ENCODE measurements at places on chromosomes 3 and 15.

GRCh38 chr3:126259411-126260391, 79.3 kb upstream of the ALDH1L1 start:
- DNase-seq: peak; percentile 63

- DNase-seq: no peak
Observed at GRCh38 chr15:100537331-100537730, 8.6 kb upstream of the CERS3 start.

GRCh38 chr3:176789281-176789705, 408.0 kb downstream of the TBL1XR1 start:
- DNase-seq: no peak

GRCh38 chr3:62605413-62606068, 232.2 kb upstream of the FEZF2 start:
- no peak for DNase-seq

DNA sequence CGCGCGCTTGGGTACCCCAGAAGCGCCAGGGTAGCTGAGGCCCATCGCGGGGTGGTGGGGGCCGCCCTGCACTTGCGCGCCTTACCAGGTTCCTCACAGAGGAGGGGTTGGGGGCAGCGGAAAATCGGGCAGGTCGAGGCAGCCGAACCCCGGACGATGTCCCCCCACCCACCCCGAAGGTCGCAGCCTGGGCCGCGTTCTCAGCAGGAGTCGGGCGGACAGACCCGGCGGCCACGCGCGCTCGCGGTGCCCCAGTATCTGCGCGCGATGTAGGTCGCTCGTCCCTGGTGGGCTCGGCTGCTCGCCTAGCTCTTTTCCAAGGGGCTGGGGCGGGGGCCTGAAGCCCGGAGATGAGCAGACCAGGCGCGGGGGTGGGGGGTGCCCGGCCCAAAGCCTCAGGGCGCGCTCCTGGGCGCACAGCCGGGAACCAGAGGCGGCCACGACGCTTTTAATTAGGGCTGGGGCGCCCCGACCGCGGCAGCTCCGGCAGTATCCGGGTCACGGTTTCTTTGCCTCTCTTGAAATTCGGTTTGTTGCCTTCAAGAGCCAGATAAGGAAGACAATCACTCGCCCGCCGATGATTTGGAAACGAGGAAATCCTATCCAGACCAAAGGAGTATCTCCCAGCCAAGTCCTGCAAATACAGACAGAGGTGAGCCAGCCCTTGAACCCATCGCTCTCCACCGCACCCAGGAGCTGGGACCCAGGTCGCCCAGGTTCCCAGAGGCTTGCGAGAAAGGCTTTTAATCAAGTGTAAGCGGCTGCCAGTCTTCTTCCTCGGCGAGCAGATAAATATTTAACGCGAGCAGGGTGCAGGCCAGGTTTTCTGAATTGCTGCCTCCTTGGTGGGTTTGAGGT, 4.6 kb downstream of the SKOR1 start:
- DNase-seq: no peak

GRCh38 chr3:46477145-46477544, 12.4 kb upstream of the LTF start:
- peak; percentile 13 for DNase-seq

DNA sequence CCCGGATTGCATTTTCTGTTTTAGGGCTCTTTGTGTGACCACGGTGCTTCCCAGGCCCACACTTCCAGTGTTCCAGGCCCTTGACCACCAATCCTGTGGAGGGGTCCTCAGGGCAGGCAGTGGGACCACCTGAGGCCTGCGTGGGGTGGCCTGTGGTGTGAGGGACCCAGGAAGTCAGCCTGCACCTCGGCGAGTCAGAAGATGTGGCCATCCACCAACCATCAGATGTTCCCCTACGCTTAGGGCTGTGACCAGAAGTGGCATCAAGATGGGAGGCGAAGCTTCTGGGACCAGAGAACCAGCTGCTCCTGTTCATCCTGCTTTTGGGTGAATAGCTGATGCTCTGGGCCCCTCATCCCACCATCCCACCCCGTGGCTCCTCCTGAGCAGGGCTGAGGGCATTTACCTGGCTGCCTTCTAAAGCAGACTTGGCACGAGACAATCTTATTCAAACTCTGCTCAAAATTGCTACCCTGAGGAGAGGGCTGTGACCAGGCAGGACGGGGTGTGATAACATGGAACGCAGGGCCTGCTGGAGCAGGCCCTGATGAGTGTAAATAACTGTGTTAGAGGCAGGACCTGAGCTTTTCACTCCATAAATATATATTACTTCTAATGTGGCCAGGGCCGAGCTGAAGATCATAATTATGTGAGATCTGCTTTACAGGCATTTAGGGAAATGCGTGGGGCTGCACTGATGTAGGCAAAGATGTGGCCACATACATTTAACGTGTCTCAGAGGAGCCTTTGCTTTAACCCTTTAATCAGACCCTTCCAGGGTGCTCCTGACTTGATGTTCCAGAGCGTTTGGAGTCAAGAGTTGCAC, 28.8 kb downstream of the SMAD3 start:
- DNase-seq: no peak

GRCh38 chr3:66618066-66618465, 117.2 kb upstream of the LRIG1 start:
- no peak for DNase-seq

- no peak for DNase-seq
Observed at GRCh38 chr3:139460076-139460475, 16.2 kb downstream of the RBP2 start.

GRCh38 chr3:178054471-178054870, 481.8 kb upstream of the KCNMB2 start:
- no peak for DNase-seq

GRCh38 chr3:86774082-86774691, 216.8 kb downstream of the VGLL3 start:
- DNase-seq: no peak

GRCh38 chr3:115325539-115325938, 178.5 kb upstream of the ZBTB20 start:
- DNase-seq: no peak

GRCh38 chr3:14630404-14631100, 21.0 kb upstream of the CCDC174 start:
- peak; percentile 30 for DNase-seq

GRCh38 chr3:183264268-183264667, 11.2 kb downstream of the B3GNT5 start:
- DNase-seq: no peak

DNA sequence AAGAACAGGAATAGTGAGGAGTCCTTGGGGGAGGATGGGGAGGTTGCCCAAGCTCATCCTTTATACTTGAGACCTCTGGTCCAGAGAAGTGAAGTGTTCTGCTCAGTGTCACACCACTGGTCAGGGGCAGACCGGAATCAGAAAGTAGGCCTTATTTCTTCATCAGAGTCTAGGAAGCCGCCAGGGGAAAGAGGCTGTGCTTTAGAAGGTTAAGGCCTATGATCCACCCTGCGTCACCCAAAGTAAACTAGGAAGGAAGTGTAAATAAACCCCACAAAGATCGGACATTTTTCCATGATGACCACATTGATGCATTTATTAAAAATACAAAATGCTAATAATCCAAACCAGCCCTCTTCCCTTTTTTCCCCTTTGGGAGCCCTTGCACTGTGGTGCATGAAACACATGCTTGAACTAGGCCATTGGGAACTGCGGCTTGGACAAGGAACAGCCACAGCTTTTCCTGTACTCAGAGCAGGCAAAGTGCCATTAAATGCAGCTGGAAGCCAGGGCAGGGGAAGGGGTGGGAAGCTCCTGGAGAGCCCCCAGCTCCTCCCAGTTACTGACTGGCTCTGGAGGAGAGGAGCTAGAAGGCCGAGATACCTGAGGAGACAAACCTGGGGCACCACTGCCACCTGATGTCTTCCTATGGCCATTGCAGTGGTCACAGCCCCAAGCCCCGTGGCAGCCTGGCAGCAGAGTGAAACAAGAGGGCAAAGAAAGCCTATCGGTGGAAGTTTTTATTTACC, 37.0 kb downstream of the CDC25A start:
- peak; percentile 79 for DNase-seq

- DNase-seq: no peak
Observed at GRCh38 chr3:150897592-150897991, 7.6 kb downstream of the MINDY4B start.

DNA sequence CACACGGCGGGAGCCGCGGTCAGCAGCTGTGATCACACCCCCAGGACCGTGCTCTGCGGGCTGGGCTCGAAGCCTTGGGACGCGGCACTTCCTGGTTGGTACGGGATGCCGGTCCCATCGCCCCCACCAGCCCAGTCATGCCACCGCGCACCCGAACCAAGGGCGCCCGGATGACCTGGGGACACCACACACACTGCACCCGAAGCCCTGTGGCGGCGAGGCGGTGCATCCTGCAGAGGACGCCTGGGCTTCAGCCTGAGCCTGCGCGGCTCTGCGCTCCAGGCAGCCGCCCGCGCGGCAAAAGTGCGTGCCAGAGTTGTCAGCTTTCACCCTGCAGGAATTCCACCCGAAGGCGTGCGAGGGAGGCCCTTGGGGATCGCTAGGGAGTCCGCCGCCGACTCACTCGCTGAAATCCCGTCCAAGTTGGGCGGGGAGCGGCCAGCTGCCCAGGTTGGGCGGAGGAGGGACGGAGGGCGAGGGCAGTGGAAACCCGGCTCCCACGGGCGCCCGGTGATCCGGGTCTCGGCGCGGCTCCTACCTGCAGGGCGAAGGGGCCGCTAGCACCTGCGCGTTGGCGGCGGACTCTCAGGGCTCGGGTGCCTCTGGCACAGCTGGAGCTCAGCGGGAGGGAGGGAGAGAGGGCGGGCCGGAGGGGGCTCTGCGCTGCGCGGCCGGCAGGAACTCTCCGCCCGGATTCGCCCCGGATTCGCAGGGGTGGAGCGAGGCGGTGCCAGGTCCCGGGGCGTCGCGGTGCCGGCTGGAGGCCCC, at the start of gene PLD1:
Gene PLD1, minus strand, starts transcription at position 623 of the 768 bp plus-strand sequence. CDS start 72,432 bp downstream, outside the sequence.
- DNase-seq: peak; percentile 72

DNA sequence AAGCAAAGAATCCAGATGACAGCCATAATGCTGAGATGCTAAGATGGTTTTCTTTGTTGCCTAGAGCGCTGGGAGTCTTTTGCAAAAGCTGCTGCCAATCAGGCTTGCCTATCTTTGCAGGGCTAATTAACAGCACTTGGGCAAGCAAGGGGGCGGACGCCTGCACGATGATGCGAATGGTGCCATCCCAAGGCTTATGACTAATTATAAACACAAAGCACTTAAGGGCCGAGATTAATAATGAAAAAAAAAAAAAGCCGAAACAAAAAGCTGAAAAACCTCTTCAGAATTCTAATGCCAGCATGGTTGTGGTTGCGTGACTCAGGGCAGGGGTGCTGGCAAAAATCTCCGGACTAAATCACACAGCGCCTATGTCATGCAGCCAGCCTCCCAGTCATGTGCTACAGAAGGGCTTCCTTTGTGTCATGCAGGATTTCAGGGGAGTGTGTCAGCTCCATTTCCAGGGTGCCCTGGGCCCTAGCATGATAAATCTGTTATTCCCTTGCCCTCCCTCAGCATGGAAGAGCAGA, 185.0 kb upstream of the ANKRD28 start:
- no peak for DNase-seq

DNA sequence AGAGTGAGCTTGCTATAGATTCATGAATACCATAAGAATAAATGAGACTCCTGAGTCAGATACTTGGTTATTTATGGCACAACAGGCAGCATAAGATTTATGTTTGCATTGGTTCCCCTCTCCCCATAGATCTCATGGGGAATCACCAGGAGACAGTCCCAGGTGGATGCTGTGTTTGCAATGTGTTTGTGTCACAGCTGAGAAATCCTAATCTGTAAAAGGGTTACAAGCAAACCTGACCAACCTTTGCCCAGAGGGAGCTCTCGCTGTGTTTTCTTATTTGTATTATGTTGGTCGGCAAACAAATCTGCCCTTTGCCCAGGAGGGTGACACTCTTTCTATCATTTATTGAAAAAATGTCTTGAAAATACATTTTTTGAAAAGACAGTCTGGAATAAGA, 236.2 kb downstream of the ZPLD1 start:
- no peak for DNase-seq

GRCh38 chr3:35932995-35933394, 293.7 kb downstream of the ARPP21 start:
- DNase-seq: no peak

- no peak for DNase-seq
Observed at GRCh38 chr3:46755646-46756045, 38.0 kb upstream of the PRSS50 start.

GRCh38 chr3:111971533-111972130, 7.2 kb upstream of the ABHD10 start:
- DNase-seq: no peak

GRCh38 chr15:52678468-52679231, 538 bp downstream of the ATOSA start:
- peak; percentile 83 for DNase-seq

- DNase-seq: no peak
Observed at GRCh38 chr15:41484937-41485625, 8.6 kb upstream of the ITPKA start.

DNA sequence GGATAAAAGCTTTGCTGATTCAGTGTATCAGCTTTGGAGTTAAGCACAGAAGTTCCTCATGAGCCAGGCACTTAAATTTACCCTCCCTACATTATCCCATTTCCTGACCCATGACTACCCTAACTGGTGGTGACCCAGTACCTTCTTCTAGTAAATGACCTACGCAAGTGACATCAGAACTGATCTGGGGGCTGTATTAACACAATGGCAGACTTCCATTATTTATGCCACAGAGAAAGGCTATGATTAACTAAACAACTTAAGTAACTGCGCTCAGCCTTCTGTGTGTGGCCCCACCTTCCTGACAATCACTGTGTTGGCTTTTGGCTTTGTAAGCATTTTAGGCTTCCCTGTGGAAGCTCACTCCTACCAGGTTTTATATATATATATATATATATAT, 1.9 kb downstream of the MB21D2 start:
- DNase-seq: no peak

GRCh38 chr15:20294651-20295237, 246.9 kb downstream of the GOLGA6L6 start:
- DNase-seq: peak; percentile 48

DNA sequence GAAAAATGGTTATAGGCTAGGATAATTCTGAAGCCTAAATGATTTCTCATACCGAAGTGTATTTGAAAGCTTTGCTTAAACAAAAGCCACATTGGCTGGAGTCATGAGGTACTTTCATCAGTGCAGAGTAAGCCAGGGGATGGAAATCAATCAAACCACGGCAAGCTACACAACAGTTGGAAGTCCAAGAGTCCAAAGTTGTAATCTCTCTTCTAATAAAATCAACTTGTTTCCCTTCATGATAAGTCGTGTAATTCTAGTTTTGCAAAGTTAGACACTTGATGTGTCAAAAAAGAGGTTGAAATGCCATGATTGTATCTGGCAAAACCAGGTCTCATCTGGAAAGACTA, 250.5 kb upstream of the VEPH1 start:
- DNase-seq: no peak

DNA sequence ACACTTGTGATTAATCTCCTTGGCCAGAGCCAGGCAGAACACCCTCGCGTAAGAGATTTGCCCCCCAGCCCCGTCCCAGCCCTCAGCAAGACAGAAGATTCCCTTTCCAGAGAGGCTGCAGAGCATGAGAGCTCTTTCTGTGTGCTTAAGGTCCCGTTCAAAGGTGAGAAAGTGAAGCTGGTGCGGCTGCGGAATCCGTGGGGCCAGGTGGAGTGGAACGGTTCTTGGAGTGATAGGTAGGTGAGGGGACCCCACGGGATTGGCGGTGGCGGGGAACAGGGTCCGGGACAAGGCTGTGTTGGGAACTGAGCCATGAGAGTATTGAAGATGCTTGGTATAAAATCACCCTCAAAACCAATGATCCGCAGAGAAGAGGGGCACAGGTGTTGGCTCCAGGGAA, 34.8 kb downstream of the CAPN3 start:
- DNase-seq: no peak

Data from activated CD8-positive, alpha-beta memory T cell treated with anti-CD3 and anti-CD28 coated beads, Interleukin-2, amount 50 U/mL, for 48 hours (primary cell).